ENCODE measurements at places on chromosomes 11 and 22. TPM values are rescaled to one million over a fixed set of nuclear protein-coding genes. Genes with fewer than 3 reads are reported as not detected.
A peak's percentile ranks its signal among the peaks of the same experiment; 100 is the strongest.

DNA sequence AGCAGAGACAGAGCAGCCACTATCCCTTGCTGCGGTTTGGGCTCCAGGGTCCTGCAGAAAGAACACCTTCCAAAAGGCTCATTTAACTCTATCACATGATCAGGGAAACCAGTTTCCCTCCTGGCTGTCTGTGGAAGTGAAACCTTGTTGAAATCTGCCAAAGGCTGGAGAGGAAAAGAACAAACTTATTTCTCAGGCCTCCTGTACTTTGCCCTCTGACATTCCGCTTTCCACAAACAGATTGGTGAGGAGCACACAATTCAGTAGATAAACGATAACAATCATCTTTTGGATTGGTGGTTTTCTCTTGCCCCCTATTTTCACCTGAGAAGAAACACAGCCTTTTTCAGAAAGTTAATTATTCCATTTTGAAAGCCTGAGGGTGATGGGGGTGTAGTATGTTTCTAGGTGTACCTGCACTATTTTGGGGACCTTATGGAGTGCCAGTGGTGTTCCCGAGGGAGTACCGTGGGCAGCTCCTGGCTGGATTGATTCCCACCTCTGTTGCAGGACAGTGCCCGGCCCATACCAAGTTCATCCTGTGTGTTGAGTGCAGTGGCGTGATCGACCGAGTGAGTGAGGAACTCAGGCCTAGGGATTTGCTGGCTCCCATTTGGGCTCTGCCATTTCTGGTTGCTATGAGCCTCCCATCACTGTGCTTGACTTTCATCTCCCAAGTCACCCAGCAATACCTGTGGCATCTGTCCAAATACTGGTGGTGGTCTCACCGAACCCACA, 102.0 kb downstream of the TBC1D22A start:
- DNase-seq: no peak

- DNase-seq: peak; percentile 61
Observed at GRCh38 chr11:30635401-30635989, 49.3 kb upstream of the MPPED2 start.

The TMEM25 gene
- total RNA-seq: 23.1 TPM

The P2RX6 gene
- total RNA-seq: 1.1 TPM

The OR5D16 gene
- total RNA-seq: not detected

Data from G401 (cell line).